Stomach (tissue), 19 donors: ENCODE measurements at places on chromosomes 11 and 22.

DNA sequence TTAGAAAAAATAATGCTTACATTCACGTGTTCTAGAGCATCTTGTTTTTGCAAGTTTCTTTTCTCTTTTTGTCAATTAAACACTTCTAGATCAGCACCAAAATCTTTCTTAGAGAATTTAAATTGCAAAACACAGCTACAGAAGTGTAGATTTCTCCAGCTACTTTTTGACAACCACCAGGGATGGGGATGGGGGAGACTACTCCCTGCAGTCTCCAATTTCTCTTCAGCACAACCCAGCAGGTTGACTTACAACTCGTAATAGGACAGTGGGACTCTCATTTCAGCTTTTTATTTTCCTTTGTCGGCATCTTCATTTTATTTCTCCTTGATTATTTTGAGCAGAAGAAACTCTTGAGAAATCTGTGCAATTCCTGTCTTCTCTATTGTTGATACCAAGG is 441.2 kb downstream of the LRRC4C start:
- H3K4me1 ChIP-seq, result no peaks in the 10 kb centered on the region
- no peaks in the 10 kb centered on the region for H3K36me3 ChIP-seq
- H3K4me3 ChIP-seq, result no peak overlapping the region
- DNase-seq, result no peak
- H3K27ac ChIP-seq, result no peak overlapping the region
- H3K27me3 ChIP-seq, result no peaks in the 10 kb centered on the region

- no peaks in the 10 kb centered on the region for H3K27me3 ChIP-seq
- DNase-seq, result no peak
- H3K27ac ChIP-seq, result no peak overlapping the region
- no peaks in the 10 kb centered on the region for H3K4me1 ChIP-seq
These were observed 38.2 kb downstream of the TOM1 start for GRCh38 chr22:35337932-35338331.

DNA sequence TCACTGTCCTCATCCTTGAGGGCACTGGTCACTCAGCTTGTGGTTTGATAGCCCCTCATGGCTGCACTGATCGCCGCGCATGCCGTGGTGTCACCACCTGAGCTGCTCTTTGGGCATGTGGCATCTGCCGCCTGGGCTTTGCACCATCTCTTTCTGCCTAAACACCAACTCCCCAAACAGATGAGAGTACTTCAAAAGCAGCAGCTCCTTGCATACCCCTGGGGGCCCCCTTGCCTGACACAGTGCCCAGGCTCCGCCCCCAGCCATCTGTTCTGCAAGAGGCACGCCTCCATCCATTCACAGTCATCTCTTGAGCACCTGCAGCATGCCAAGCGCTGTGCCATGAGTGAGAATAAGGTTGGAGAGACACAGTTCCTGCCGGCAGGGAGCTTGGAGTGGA is 104.5 kb upstream of the B3GAT1 start:
- no peaks in the 10 kb centered on the region for H3K36me3 ChIP-seq
- peak; percentile 28 for DNase-seq
- no peak overlapping the region for H3K27ac ChIP-seq
- H3K4me3 ChIP-seq, result no peak overlapping the region

- peak overlapping the region; percentile 55 for H3K27ac ChIP-seq
- peaks cover 27% of the 10 kb centered on the region for H3K4me1 ChIP-seq
- H3K4me3 ChIP-seq, result peak overlapping the region; percentile 29
- no peaks in the 10 kb centered on the region for H3K36me3 ChIP-seq
- DNase-seq, result no peak
- peaks cover 52% of the 10 kb centered on the region for H3K27me3 ChIP-seq
These were observed 29.3 kb upstream of the ROBO3 start for GRCh38 chr11:124835918-124836317.

DNA sequence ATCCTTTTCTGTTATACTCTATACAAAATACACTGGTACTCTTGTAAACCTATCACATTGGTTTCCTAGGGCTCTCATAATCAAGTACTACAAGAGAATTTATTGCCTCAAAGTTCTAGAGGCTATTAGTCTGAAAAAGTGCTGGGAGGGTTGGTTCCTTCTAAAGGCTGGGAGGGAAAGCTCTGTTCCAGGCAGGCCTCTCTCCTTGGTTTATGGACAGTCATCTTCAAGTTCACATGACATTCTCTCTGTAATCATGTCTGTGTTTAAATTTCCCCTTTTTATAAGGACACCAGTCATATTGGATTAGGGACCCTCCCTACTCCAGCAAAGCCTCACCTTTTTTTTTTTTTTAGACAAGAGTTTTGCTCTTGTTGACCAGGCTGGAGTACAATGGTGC is 9.1 kb downstream of the SLC36A4 start:
- H3K4me1 ChIP-seq, result no peaks in the 10 kb centered on the region
- H3K27ac ChIP-seq, result no peak overlapping the region
- no peaks in the 10 kb centered on the region for H3K27me3 ChIP-seq
- no peak for DNase-seq
- no peaks in the 10 kb centered on the region for H3K36me3 ChIP-seq

- no peak for DNase-seq
- peaks cover 27% of the 10 kb centered on the region for H3K4me1 ChIP-seq
- no peak overlapping the region for H3K27ac ChIP-seq
- H3K27me3 ChIP-seq, result peaks cover 51% of the 10 kb centered on the region
- peak overlapping the region; percentile 45 for H3K4me3 ChIP-seq
- H3K36me3 ChIP-seq, result no peaks in the 10 kb centered on the region
These were observed 335 bp upstream of the SEZ6L start for GRCh38 chr22:26168939-26169314.

- H3K4me1 ChIP-seq, result peaks cover 5% of the 10 kb centered on the region
- peaks cover 6% of the 10 kb centered on the region for H3K36me3 ChIP-seq
- no peak overlapping the region for H3K4me3 ChIP-seq
- no peaks in the 10 kb centered on the region for H3K27me3 ChIP-seq
These were observed 67.0 kb downstream of the BCL2L13 start for GRCh38 chr22:17705546-17705945.

GRCh38 chr11:35215945-35216344 is 77.0 kb downstream of the CD44 start:
- H3K4me3 ChIP-seq, result no peak overlapping the region
- H3K4me1 ChIP-seq, result peaks cover 4% of the 10 kb centered on the region
- H3K27me3 ChIP-seq, result no peaks in the 10 kb centered on the region

- H3K4me3 ChIP-seq, result no peak overlapping the region
- H3K36me3 ChIP-seq, result no peaks in the 10 kb centered on the region
- H3K27ac ChIP-seq, result peak overlapping the region; percentile 90
- H3K27me3 ChIP-seq, result no peaks in the 10 kb centered on the region
These were observed 26.9 kb upstream of the TP53I11 start for GRCh38 chr11:44977493-44977984.

DNA sequence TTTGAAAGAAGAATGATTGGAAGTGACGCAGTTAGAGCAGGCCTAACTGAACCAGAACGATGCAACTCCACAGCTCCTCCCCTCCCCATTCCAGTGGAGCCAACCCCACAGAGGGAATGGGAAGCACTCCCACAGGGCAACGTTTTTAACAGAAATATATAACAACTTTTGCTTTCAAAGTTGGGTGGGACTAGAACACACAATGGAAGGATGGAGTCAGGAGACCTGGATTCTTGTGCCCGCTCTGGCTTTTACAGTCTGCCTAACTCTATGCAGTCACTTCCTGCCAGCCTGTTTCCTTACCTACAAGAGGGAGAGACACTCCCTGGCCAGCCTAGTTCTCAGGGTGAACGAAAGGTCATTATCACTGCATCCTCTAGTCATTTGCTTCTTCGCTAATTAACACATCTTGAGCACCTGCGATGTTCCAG is 75.5 kb downstream of the PACSIN2 start:
- no peak overlapping the region for H3K4me3 ChIP-seq
- H3K4me1 ChIP-seq, result peaks cover 80% of the 10 kb centered on the region
- H3K27ac ChIP-seq, result peak overlapping the region; percentile 93
- H3K27me3 ChIP-seq, result no peaks in the 10 kb centered on the region
- H3K36me3 ChIP-seq, result no peaks in the 10 kb centered on the region
- no peak for DNase-seq

- no peak overlapping the region for H3K4me3 ChIP-seq
- H3K27me3 ChIP-seq, result no peaks in the 10 kb centered on the region
- DNase-seq, result no peak
- no peak overlapping the region for H3K27ac ChIP-seq
- H3K36me3 ChIP-seq, result no peaks in the 10 kb centered on the region
These were observed 30.0 kb upstream of the TLCD5 start for GRCh38 chr11:120295099-120295498.

GRCh38 chr11:134074346-134074745 is 5.5 kb downstream of the JAM3 start:
- DNase-seq, result no peak
- peaks cover 3% of the 10 kb centered on the region for H3K27me3 ChIP-seq
- no peak overlapping the region for H3K4me3 ChIP-seq

DNA sequence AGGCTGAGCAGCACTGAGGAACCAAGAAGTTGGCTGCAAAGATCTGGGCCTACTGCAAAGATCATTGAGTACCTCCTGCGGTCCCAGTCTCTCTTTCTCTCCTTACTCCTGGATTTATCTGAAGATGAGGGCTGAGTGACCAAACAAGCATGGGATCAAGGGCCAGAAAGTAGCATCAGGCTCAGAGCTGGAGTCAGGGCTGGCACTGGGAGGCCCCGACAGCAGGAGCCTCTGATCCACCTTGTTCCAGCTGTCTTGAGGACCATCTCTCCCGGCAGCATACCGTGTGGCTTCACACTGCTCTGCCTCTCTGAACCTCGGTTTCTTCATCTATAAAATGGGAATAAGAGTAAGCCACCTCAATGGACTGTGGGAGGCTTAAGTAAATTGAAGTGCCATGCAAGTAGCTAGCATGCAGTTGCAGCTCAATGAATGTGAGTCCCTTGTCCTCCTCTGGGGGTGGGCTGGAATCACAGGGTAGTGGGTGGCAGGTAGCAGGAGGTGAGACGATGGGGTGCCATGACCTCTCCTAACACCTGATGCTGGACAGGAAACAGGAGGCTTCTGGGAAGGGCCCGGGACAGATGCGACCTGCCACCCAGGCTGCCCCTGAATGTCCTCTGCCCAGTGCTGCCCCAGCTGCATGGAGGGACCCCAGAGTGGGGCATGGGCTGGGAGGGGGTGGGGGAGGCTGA is 52.5 kb upstream of the PRDM11 start:
- no peaks in the 10 kb centered on the region for H3K36me3 ChIP-seq
- peaks cover 26% of the 10 kb centered on the region for H3K4me1 ChIP-seq
- peaks cover 26% of the 10 kb centered on the region for H3K27me3 ChIP-seq
- no peak overlapping the region for H3K27ac ChIP-seq
- no peak overlapping the region for H3K4me3 ChIP-seq

GRCh38 chr11:116721988-116722387 is 50.8 kb downstream of the BUD13 start:
- no peak for DNase-seq
- no peak overlapping the region for H3K27ac ChIP-seq
- H3K4me1 ChIP-seq, result no peaks in the 10 kb centered on the region
- H3K4me3 ChIP-seq, result no peak overlapping the region
- no peaks in the 10 kb centered on the region for H3K27me3 ChIP-seq
- no peaks in the 10 kb centered on the region for H3K36me3 ChIP-seq

GRCh38 chr22:24156913-24157821 is 24.1 kb upstream of the SUSD2 start:
- peak overlapping the region; percentile 83 for H3K4me3 ChIP-seq
- peak overlapping the region; percentile 84 for H3K27ac ChIP-seq
- DNase-seq, result peak; percentile 87
- H3K36me3 ChIP-seq, result peaks cover 28% of the 10 kb centered on the region
- H3K27me3 ChIP-seq, result no peaks in the 10 kb centered on the region

GRCh38 chr11:36364551-36365325 is 68.7 kb downstream of the PRR5L start:
- no peaks in the 10 kb centered on the region for H3K36me3 ChIP-seq
- no peak overlapping the region for H3K4me3 ChIP-seq
- no peak for DNase-seq
- no peaks in the 10 kb centered on the region for H3K27me3 ChIP-seq
- peaks cover 19% of the 10 kb centered on the region for H3K4me1 ChIP-seq

DNA sequence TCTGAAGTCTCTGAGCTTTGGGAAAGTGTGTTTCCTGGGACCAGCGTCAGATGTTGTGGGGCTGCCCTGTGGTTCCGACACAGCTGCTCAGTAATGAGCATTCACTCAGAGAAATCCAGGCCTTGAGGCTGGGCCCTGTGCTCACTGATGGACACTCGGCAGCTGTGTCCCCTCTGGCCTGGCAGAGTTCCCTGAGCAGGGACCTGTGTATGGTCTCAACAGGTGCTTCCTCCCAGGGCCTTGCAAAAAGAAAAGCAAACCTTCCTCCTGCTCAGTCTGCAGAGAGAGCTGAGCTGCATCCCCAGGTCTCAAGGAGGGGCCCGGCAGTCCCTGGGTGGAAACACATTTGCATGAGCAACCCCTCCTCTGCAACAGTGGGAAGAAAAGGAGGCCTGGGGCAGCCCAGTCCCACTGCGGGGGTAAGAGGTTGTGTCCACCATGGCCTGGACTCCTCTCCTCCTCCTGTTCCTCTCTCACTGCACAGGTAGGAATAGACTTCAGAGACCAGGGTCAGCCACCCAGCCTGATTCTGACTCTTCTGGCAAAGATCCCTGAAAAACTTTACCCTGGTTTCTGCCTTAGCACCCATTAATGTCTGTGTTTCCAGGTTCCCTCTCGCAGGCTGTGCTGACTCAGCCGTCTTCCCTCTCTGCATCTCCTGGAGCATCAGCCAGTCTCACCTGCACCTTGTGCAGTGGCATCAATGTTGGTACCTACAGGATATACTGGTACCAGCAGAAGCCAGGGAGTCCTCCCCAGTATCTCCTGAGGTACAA is 131.2 kb downstream of the VPREB1 start:
- H3K36me3 ChIP-seq, result no peaks in the 10 kb centered on the region
- H3K4me1 ChIP-seq, result no peaks in the 10 kb centered on the region
- H3K27ac ChIP-seq, result no peak overlapping the region

DNA sequence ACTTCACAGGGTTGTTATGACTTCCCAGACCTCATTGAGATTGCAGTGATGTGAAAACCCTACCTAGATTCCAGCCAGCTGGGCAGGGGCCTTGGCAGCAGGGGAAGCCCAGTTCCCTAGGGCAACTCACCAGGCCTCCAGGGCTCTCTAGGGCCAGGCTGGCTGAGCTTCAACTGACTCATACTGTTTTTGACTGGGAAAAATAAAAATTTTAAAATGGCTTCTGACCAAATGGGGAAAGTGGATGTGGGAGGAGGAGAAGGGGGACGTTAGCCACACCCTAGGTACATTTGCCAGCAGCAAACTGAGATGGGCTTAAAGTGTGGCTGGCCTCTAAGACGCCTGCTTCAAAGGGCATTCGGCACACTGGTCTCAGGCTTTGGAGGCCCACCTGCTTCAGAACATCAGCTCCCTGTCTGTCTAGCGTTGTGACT is 39.0 kb downstream of the BMAL1 start:
- no peaks in the 10 kb centered on the region for H3K36me3 ChIP-seq
- DNase-seq, result no peak
- no peaks in the 10 kb centered on the region for H3K27me3 ChIP-seq
- no peak overlapping the region for H3K27ac ChIP-seq
- no peak overlapping the region for H3K4me3 ChIP-seq
- peaks cover 68% of the 10 kb centered on the region for H3K4me1 ChIP-seq

GRCh38 chr11:72519220-72519881 is 85.0 kb upstream of the CLPB start:
- no peaks in the 10 kb centered on the region for H3K27me3 ChIP-seq
- no peak overlapping the region for H3K4me3 ChIP-seq
- H3K27ac ChIP-seq, result peak overlapping the region; percentile 23
- DNase-seq, result no peak
- no peaks in the 10 kb centered on the region for H3K36me3 ChIP-seq

- DNase-seq, result peak; percentile 84
- no peak overlapping the region for H3K4me3 ChIP-seq
- peak overlapping the region; percentile 38 for H3K27ac ChIP-seq
- peaks cover 38% of the 10 kb centered on the region for H3K4me1 ChIP-seq
These were observed 53.3 kb downstream of the NCAM1 start for GRCh38 chr11:113014262-113015097.
